ENCODE measurements at places on chromosomes 3 and 15. TPM values are rescaled to one million over a fixed set of nuclear protein-coding genes. Genes with fewer than 3 reads are reported as not detected.
A peak's percentile ranks its signal among the peaks of the same experiment; 100 is the strongest.

The CCR8 gene
- polyA plus RNA-seq = not detected

The IQCF5 gene
- polyA plus RNA-seq = not detected

The PLCB2 gene
- 8.3 TPM for polyA plus RNA-seq

The CCRL2 gene
- polyA plus RNA-seq = 1.3 TPM

The ERC2 gene
- 3.5 TPM for polyA plus RNA-seq

The C3orf70 gene
- polyA plus RNA-seq = 8.8 TPM

The MYH15 gene
- 0.28 TPM for polyA plus RNA-seq

The THOC7 gene
- 101 TPM for polyA plus RNA-seq

The PROK2 gene
- polyA plus RNA-seq = 0.08 TPM

The MRAS gene
- polyA plus RNA-seq = 31.9 TPM

GRCh38 chr3:167887096-167887495 is 151.6 kb downstream of the SERPINI1 start:
- no peak for DNase-seq

- DNase-seq = no peak
These were observed 106.3 kb upstream of the PRICKLE2 start for GRCh38 chr3:64331605-64332004.

DNA sequence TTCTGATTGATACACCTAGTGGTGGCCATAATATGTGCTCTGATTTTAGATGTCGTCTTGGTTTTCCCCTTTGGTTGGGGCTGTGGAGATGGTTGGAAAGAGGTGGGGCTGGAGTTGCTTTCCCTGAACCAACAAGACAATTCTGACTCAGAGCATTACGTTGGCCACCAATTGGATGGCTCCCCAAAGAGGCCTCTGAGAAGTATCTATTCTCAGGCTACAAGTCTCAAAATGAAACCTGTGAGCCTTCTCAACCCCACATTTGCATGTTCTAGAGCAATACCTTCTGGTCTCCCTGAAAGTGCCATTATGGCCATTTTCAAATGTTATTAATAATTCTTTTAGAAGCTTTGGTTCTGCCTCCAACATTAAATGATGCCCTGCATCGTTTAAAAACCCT is 188.4 kb upstream of the WNT5A start:
- no peak for DNase-seq

GRCh38 chr3:102332205-102332604 is 102.6 kb upstream of the ZPLD1 start:
- DNase-seq = no peak

DNA sequence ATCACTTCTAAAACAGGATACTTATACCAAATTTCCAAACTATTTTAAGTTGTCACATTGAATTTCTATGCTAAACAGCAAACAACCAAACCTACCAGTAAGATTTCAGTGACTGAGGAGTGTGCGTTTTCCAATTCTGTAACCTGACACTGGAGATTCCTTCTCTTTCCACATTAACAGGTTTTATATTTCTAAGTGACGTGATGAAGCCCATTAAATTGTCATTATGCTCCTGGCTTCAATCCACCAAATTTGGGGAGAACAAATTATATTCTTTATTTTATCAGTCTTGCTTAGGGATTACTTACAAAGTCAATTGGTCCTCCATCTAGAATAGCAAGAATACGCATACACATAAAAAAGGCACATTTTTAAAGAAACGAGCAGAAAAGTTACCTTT is 764.8 kb upstream of the NR2F2 start:
- DNase-seq = no peak

DNA sequence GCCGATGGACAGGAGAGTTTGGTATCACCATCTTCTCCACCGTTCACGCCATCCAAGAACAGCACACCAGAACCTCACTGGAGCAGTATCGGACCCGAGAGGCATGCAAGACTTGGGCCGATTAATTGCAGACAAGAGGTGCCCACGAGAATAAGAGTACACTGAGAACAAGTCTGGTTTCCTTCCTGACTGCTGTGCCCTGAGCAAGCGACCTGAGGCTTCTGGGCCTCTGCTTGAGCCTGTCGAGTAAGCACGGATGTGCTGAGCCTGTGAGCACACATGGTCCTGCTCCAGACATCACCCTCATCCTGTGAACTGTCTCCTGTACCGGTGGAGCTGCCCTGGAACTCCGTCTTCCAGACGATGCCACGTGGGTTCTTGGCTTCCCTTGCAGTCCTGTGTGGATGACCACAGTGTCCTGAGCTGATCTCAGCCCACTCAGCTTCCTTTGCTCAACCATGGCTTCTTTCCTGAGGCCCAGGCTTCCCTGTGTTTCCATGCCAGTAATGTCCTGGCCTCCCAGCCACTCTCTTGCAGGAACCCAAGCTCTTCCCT is 34.3 kb upstream of the SNRPA1 start:
- DNase-seq = no peak

- no peak for DNase-seq
These were observed 533.9 kb downstream of the TBL1XR1 start for GRCh38 chr3:176663387-176663786.

- no peak for DNase-seq
These were observed 52.0 kb downstream of the SNRK start for GRCh38 chr3:43338295-43338694.

GRCh38 chr15:55108858-55109518 is 87.8 kb downstream of the RSL24D1 start:
- DNase-seq = peak; percentile 50

DNA sequence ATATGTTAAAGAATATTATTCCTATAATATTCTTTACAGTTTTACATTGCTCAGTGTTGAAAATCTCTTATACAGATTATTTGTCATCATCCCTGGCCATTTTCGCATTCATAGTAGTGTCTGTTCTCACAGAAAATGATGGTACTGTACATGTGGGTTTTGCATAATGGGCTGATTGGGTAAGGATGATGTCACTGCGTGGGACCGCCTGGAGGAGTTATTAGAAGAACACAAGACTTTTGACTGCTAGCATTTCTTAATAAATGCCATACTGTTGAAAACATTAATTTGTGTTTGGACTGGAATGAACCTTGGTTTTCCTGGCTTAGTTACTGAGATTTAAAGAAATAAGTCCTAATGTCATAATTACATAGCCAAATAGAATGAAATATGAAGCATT is 20.3 kb downstream of the LRCH3 start:
- DNase-seq = no peak

- DNase-seq = no peak
These were observed 16.1 kb upstream of the EBLN2 start for GRCh38 chr3:73045391-73045790.

DNA sequence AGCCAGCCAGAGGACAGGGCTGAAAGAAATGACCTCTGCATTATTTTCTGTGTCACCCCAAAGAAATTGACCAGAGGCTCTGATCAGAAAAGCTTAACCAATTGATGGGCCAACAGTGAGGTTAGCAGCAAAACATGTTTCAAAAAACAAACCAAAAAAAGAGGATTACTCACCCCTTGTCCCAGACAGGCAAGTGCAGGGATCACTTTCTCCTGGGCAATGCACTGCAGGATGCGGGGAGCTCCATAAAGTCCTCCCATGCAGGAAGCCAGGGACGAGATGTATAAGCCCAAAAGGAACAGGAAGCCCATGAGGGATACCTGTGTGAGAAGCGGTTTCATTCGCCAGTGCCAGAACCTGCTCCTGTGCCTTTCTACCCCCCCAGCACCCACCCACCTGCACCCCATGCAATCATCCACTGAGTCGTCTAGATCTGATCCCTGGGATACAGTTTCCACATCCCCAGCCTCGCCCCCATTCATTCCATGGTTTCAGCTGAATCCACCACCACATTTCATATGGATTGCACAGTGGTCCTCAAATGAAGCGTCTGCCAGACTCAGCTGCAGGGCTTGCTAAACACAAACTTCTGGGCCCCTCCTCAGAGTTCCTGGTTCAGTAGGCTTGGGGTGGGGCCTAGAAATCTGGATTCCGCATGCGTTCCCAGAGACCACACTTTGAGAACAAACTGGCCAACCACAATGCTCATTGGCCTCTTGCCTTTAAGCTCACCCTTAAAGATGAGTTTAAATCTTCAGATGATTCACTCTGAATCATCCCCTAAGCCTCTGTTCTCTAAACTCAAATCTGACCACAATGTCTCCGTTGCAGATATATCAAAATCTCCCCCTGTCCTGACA is 54.4 kb upstream of the HEG1 start:
- DNase-seq = no peak

- DNase-seq = no peak
These were observed 96.4 kb upstream of the SMAD3 start for GRCh38 chr15:66968806-66969596.

DNA sequence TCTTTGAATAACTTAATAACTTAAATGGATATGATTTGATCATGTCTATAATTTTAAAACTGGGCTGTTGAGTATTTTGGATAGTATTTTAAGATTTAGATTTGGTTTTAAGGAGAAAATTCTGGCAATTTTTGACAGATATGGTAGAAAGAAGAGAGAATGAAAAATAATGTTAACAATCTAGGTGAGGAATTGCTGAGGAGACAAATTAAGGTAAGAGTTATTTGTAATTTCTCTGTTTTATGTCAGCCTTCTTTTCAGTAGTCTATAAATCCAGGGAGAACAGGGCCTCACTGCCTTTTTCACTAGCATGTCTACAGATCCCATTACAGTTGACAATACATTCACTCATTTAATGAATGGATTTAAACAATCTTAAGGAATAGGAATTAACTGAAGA is 144.7 kb downstream of the SERPINI1 start:
- DNase-seq = no peak

- no peak for DNase-seq
These were observed 82.8 kb downstream of the DUT start for GRCh38 chr15:48414015-48414414.

GRCh38 chr15:74967670-74968069 is 11.1 kb upstream of the RPP25 start:
- DNase-seq = no peak

DNA sequence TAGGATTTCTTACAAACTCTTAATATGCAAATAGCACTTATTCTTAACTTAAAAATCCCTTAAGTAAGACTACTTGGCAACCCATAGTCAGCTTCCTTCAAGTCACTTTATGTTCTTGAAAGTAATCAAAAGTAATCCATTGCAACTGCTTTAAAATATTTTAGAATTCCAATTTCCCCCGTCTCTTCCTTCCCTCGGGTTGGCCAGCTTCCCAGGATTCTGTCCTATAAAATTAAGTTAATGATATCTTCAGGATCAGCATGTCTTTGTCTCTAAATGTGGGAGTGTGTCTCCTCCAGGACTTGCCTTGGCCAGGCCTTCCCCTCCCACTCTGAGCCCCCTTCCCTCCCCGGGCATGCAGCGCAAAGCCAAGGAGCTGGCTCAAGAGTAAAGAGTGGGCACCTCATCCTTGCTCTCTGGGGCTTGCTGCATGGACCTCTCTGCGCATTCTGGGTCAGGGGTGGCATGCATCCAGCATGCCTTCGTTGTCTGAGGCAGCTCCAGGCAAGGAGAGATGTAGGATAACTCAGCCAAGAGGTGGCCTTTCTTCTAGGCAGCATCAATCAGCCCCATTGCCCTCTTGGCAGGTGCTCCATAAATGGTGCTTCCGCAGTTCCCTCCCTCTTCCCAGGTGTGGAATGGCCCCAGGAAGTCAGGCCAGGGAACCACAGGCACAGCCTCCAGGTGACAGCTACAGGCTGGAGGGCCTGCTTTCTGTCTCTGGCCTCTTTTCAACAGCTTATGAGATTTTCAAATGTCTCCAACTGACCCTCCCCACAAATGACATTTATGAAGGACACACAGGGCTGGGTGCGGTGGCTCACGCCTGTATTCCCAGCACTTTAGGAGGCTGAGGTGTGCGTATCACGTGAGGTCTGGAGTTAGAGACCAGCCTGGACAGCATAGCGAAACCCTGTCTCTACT is 108.7 kb upstream of the ALDH1A3 start:
- no peak for DNase-seq

GRCh38 chr3:45123581-45124269 is 22.5 kb downstream of the CDCP1 start:
- no peak for DNase-seq

- no peak for DNase-seq
These were observed 71.4 kb downstream of the ARNT2 start for GRCh38 chr15:80475572-80475971.

GRCh38 chr3:58572634-58573230 is 4.5 kb downstream of the FAM107A start:
- no peak for DNase-seq

DNA sequence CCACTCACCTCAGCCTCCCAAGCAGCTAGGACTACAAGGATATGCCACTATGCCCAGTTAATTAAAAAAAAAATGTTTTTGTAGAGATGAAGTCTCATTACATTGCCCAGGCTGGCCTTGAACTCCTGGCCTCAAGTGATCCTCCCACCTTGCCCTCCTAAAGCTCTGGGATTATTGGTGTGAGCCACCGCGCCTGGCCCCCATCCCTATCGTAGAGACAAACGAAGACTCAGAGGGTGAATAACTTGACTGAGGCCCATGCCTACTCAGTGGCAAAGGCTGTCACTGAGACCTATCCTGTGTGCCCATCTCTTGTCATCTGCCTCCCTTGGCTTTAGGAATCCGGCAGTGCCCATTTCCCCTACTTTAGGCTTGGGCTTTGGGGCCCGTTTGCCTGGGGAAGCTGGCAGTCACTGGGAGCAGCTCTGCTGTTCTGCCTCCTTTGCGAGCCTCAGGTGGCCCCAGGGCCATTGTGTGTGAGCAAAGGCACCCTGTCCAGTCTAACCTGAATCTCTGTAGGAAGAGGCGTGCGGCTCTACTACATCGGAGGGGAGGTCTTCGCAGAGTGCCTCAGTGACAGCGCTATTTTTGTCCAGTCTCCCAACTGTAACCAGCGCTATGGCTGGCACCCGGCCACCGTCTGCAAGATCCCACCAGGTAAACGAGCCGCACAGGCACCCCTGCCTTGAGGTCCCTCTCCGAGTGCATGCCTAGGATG is 70.1 kb downstream of the AAGAB start:
- DNase-seq = no peak

DNA sequence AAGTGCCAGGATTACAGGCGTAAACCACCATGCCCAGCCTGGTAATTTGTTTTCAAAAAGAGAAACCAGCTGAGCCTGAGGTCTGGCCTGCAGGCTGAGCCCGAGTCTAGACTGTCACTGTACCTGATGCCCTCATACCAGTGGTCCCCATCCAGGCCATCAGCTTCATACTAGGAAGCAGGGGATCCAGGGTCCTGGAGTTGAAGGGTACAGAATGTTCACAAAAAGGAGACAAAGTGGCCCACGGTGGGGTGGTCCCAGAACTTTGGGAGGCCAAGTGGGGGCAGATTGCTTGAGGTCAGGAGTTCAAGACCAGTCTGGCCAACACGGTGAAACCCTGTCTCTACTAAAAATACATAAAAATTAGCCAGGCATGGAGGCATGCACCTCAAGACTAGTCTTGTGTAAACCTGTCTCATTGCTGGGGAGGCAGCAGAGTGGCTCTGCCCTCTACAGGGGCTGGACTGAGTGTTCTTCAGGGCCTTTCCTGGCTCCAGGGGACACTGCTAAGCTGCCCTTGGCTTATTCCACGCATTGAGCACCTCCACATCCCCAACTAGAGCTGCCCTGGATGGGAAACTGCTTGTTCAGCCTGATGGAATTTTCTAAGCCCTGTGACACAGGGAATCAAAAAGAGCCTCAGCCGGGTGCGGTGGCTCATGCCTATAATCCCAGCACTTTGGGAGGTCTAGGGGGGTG is 7.9 kb upstream of the HHATL start:
- DNase-seq = no peak

DNA sequence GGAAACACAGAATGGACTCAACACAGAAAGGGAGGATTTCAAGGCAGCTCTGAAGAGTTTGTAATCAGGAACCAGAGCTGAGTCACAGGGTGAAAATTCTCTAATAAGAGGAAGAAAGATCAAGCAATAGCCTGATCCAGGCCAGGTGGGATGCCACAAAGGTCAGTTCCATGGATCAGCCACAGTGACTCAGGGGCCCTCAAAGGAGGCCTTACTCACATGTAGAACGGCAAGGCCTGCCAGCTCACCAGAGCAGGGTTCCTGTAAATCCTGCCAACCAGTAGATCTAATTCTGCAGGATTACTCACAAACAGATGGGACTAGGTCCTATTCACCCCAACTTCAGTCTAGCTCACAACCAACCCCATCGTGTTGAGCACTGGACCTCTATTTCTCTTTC is 78.3 kb upstream of the PPP2R3A start:
- DNase-seq = no peak

Measured in right renal cortex interstitium (tissue), 3 donors.